Peyer's patch (tissue), 4 donors: ENCODE measurements at places on chromosomes 4 and X. TPM values are rescaled to one million over a fixed set of nuclear protein-coding genes. Genes with fewer than 3 reads are reported as not detected.
A peak's percentile ranks its signal among the peaks of the same experiment; 100 is the strongest.

- H3K27me3 ChIP-seq = no peaks in the 10 kb centered on the region
- H3K4me3 ChIP-seq = no peak overlapping the region
- no peaks in the 10 kb centered on the region for H3K4me1 ChIP-seq
- DNase-seq = no peak
- H3K27ac ChIP-seq = no peak overlapping the region
Measured at GRCh38 chrX:155615938-155616337, 3.2 kb upstream of the TMLHE start.

DNA sequence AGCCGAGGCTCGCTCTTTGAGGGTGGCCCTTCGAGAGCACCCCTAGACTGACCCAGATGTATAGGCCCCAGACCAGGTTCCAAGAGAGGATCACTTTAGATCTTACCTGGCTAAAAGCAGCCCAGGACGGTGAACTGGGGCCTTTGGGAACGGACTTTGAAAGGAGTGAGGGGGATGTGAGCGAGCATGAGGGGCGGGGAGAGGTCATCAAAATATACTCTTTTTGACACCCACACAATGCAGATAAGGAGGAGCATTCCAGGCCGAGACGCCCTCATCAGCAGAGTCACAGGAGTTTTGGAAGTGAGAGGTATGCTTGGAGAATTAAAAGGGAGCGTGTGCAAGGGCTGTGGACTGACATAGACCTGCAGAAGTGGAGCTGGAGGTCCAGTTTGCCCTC is 528 bp downstream of the NSDHL start:
- H3K27ac ChIP-seq = peak overlapping the region; percentile 77
- peak overlapping the region; percentile 70 for H3K4me3 ChIP-seq
- no peaks in the 10 kb centered on the region for H3K36me3 ChIP-seq
- H3K27me3 ChIP-seq = no peaks in the 10 kb centered on the region
- DNase-seq = no peak
- H3K4me1 ChIP-seq = no peaks in the 10 kb centered on the region

The REPS2 gene
- total RNA-seq = 3.6 TPM

GRCh38 chr4:108766058-108766457 is 3.2 kb upstream of the ETNPPL start:
- DNase-seq = no peak
- H3K4me3 ChIP-seq = no peak overlapping the region
- no peak overlapping the region for H3K27ac ChIP-seq
